ENCODE measurements at places on chromosomes 5 and 9.

GRCh38 chr5:57937025-57937424 is 454.4 kb upstream of the ACTBL2 start:
- no peak for DNase-seq

DNA sequence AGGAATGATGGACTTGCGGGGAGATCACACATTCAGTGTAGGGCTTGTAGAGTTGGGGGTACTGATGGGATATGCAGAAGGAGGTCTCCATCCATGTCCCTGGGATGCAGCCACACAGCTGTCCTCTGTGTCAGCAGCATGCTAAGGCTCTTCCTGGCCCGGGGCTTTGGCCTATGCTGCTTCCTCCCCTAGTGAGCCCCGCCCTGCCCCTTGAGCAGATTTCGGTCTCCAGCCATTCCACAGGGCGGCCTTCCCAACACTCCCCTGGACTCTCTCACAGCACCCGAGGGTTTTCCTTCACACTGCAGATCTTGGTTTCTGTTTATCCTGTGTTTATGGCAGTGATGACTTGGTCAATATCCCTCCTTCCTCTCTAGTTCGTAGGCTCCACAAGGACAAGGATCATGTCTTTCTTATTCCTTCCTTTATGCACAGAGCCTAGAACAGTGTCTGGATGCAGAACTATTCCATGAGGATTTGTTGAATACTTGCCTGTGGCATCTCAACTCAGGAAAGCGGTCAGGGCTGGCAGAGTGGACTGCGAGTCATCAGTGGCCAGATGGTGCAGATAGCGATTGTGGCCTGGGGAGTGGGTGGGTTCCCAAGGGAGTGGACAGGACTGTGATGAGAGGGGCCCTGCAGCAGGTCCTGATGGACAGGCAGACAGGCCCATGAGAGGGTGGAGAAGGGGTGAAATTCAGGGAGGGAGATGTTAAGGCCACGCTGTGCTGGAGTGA is 114.2 kb downstream of the RGS3 start:
- no peak for DNase-seq

- DNase-seq: peak; percentile 23
Observed at GRCh38 chr5:68644971-68645370, 429.4 kb downstream of the PIK3R1 start.

- DNase-seq: no peak
Observed at GRCh38 chr9:120711354-120711753, 2.9 kb downstream of the MEGF9 start.

DNA sequence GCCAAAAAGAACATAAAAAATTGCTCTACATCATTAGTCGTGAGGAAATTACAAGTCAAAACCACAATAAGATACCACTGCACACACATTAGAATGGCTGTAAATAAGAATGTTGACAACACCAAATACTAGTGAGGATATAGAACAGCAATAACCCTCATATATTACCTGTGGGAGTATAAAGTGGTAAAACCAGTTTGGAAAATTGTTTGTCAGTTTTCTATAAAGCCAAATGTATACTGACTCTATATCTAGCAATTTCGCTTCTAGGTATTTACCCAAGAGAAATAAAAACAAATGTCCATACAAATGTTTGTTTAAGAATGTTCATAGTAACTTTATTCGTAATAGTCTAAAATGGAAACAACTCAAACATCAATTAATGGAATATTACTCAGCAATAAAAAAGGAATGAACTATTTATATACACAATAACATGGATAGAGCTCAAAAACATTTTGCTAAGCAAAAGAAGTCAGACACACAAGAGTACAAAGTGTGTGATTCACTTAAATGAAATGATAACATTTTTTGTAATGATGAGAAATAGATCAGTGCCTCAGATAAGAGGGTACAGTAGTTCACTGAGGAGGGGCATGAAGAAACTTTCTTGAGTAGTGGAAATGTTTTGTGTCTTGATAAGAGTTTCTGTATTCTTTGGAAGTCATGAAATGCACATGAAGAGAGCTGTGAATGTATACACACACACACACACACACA is 219.6 kb upstream of the ZNF462 start:
- DNase-seq: no peak

DNA sequence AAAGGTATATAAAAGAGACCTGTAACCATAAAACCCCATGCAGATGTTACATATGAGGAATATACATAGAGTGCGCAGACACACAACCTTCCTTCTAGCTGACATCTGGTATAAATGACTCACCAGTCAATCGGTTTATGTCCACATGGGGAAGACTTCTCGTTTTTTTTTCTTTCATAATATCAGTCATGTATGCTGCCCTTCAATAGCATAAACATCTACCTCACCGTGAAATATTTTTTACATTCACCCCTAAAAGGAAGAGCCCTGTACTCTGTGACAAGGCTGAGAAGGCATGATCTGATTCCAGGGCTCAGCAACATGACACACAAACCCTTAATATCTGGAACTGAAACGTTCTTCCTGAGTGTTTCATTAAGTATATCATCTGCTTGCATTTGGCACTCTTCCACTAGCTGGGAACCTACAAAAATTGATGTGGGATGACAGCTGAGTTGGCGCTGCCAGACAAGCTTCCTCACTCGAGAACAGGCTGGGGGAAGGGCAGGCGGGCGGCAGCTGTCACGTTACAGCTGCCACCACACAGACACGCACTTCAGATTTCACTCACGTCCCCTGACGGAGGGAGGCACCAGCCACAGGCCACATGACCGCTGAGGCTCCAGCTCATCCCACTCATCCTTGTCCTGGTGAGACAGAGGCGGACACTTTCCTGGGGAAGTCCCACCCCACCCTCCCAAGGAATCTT is 74.2 kb downstream of the SHB start:
- DNase-seq: peak; percentile 60

DNA sequence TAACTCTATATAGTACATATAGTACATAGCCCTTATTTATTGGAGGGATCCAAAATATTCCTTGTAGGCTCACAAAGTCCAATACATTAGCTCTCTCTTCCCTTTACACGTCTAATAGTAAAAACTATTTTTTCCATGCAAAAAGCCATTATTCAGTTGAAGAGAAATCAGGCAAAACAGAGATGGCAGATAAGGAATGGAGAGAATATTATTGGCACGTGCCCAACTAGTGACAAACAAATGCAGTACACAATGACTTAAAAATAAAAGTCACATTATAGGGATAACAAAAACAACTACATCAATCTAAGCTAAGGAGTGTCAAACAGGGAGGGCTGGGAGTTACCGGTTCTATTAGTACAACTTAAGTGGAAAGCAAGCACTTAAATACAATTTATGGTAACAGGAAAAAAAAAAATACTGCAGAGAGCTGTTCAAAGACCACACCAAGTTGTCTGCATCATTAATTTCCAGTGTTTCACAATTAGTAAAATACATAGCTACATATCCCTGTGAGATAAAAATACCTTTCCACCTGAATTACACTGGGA is 4.1 kb upstream of the SCAI start:
- no peak for DNase-seq

- no peak for DNase-seq
Observed at GRCh38 chr9:108278341-108278740, 577.4 kb downstream of the ACTL7B start.

DNA sequence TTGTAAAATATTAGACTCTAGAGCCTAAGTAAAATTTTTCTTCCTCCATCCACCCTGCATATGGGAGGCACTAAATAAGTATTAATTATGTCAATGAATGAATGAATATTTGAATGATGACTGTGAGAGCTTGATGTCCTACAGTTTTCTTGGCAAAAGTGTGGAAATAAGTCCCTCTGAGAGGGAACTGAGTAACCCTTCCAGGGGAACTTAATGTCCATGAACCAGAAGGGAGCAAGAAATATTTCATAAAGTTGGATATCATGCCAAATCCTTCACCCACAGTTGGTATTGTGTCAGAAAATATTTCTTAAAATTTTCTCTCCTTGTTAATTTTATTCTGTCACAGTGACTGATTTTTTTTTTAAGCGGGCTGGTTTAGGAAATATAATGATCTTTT is 36.6 kb downstream of the NNT start:
- DNase-seq: no peak

DNA sequence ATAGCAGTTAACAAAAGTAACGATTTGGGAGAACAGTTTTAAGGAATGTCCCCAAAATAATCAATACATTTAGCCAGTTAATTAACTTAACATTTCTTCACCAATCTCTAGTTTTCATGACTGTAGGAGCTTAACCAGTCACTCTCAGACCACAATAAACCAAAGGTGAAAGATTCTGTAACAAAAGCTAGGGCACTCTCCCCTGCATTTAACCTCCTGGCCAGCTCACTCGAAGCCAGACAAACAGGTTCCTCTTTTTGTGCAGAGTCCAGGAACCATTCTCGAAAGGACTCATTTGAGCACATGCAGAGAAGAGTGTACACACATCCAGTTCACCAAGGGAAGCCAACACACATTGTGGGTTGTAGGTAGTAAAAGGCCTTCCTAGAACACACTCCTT is 6.5 kb downstream of the IL7R start:
- no peak for DNase-seq

GRCh38 chr5:128782446-128782845 is 182.8 kb upstream of the SLC27A6 start:
- no peak for DNase-seq

GRCh38 chr5:136906545-136906944 is 541.2 kb upstream of the TRPC7 start:
- DNase-seq: no peak

DNA sequence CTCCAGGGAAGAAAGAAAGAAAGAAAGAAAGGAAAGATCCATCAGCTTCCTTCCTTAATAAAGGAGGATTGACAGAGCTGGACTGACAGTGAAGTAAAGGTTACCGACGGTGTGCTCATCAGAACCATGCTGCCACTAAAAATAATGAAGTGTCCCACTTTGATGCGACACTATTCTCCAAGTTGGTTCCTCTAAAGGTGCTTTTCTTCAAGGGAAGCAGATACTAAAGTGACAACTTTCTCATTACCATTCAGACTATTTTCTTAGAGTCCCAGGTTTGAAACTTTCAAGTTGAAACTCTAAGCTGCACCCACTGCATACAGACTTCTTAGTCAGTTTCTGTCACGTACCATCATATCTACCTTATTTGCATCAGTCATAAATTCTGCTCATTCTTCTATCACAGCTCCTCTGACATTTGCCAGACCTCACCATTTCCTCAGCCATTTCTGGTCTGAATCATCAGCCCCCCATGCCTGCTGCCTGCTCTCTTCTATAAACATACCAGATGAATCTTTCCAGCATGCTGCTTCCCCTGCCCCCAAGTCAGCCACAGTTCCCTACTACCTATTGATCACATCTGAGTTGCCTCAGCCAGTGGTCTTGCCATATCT is 177.6 kb downstream of the DEPDC1B start:
- DNase-seq: peak; percentile 20

DNA sequence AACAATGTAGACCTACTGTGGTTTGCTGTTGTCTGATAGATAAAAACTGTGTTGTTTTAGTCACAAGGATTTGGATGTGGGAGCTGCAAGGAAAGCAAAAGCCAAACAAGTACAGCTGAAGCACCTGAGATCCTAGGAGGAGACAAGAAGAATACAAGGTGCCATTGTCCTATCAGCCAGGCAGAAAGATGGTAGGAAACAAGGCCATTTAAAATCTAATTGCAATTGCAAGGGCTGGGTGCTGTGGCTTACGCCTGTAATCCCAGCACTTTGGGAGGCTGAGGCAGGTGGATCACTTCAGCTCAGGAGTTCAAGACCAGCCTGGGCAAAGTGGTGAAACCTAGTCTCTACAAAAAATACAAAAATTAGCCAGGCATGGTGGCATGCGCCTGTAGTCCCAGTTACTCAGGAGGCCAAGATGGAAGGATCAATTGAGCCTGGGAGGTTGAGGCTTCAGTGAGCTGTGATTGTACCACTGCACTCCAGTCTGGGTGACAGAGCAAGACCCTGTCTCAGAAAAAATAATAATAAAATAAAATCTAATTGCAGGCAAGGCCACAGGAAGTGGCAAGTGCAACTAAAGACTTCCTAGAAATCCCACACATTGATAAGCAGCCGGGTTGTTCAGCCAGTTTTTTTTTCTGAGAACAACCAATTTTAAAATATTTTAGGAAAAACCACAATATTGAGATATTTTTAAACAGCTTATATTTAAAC is 22.6 kb downstream of the DOCK8 start:
- DNase-seq: no peak

DNA sequence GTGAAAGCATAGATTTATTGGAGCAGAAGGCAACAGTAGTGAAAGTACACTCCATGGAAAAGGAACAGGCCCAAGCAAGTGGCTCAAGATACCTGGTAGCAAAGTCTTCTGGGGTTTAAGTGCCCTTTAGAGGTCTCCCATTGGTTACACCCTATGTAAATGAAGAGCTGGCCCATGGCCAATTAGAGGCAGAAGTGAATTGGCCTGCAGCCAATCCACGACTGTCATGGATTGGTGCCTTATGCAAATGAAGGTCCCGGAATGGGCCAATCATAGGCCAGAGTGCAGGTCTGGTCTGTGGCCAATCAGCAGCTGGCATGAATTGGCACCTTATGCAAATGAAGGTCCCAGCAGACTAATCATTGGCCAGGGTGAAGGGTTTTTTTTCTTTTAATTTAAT is 64.2 kb upstream of the PCSK5 start:
- no peak for DNase-seq

- DNase-seq: no peak
Observed at GRCh38 chr5:164809821-164810220, 1304.4 kb downstream of the MAT2B start.

Measured in GM18507 (cell line).